HFFc6 (cell line): ENCODE measurements at places on chromosomes 5 and 9.

GRCh38 chr5:174119468-174119881 lies 74.0 kb downstream of the NSG2 start:
- no peak for DNase-seq

- no peak for DNase-seq
These were observed 9.5 kb upstream of the QRFP start for GRCh38 chr9:130905902-130906734.

- no peak for DNase-seq
These were observed 18.8 kb upstream of the SLC6A3 start for GRCh38 chr5:1464096-1464446.

DNA sequence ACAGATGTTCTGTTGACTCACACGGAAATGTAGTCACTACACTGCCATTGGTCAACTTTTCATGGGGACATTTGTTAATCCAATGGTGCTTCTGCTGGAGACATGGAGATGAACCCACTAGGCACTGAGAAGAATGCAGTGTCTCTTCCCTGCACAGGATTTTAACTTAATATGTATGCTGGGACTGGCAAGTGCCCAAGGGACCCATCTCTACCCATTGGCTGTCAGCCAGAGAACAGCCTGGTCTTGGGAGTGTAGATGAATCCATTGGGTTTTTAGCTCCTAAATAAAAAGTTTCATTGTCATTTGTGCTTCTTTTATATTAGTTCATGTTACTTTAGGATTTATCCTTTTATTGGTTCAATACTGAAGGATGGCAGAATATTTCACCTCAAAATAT lies 195.8 kb upstream of the CDH6 start:
- DNase-seq, result no peak
